ENCODE measurements at places on chromosomes 1 and 21. TPM values are rescaled to one million over a fixed set of nuclear protein-coding genes. Genes with fewer than 3 reads are reported as not detected.

The GABRD gene
- not detected for total RNA-seq

The FCRL5 gene
- not detected for total RNA-seq

The LCE1B gene
- total RNA-seq: not detected

The XCL1 gene
- not detected for total RNA-seq

The IL22RA1 gene
- total RNA-seq: 0.68 TPM

The S100A5 gene
- total RNA-seq: not detected

The MT1HL1 gene
- total RNA-seq: not detected

The CD247 gene
- total RNA-seq: not detected

The DNM3 gene
- total RNA-seq: 1.7 TPM

The VPS13D gene
- 11.1 TPM for total RNA-seq

The TMEM82 gene
- total RNA-seq: not detected

The EIF4G3 gene
- total RNA-seq: 7.2 TPM

The OR2T33 gene
- total RNA-seq: not detected

The IQCC gene
- 5.5 TPM for total RNA-seq

The RGS16 gene
- total RNA-seq: not detected

The HJV gene
- total RNA-seq: not detected

The FCRL6 gene
- not detected for total RNA-seq

The AUNIP gene
- total RNA-seq: 11.5 TPM

The AMY1C gene
- total RNA-seq: not detected

The BCL2L15 gene
- not detected for total RNA-seq

The ID3 gene
- 470 TPM for total RNA-seq

The FAM177B gene
- 1.4 TPM for total RNA-seq

The PSRC1 gene
- 21.8 TPM for total RNA-seq

The S100A7 gene
- total RNA-seq: not detected

The BRINP3 gene
- not detected for total RNA-seq

The HNRNPU gene
- total RNA-seq: 148 TPM

The FCGR2B gene
- total RNA-seq: not detected

The CD1C gene
- total RNA-seq: not detected

The MRPL55 gene
- total RNA-seq: 138 TPM

The RHOU gene
- 0.81 TPM for total RNA-seq

The PLA2G2D gene
- total RNA-seq: not detected

The PGLYRP3 gene
- total RNA-seq: not detected

The KCNJ9 gene
- total RNA-seq: not detected

The C4BPB gene
- total RNA-seq: not detected

The TMEM200B gene
- total RNA-seq: 23.9 TPM

The ZFP69 gene
- total RNA-seq: 6.9 TPM

The PCAT6 gene
- total RNA-seq: not detected

The F5 gene
- total RNA-seq: not detected

The CCDC185 gene
- total RNA-seq: not detected

The NTMT2 gene
- total RNA-seq: not detected

The CYYR1 gene
- not detected for total RNA-seq

The RPE65 gene
- not detected for total RNA-seq

The TDRD5 gene
- not detected for total RNA-seq

The CHI3L2 gene
- not detected for total RNA-seq

The TCEA3 gene
- 1.5 TPM for total RNA-seq

The OR2T11 gene
- not detected for total RNA-seq

The HMGCS2 gene
- total RNA-seq: not detected

The S100A7A gene
- not detected for total RNA-seq

The OR2L13 gene
- total RNA-seq: not detected

The MRTO4 gene
- total RNA-seq: 50.5 TPM

The CLCA4 gene
- not detected for total RNA-seq

The LCE6A gene
- total RNA-seq: not detected

The OR2M5 gene
- total RNA-seq: not detected

The AQP10 gene
- not detected for total RNA-seq

The VANGL1 gene
- total RNA-seq: 1.6 TPM

The PGLYRP4 gene
- not detected for total RNA-seq

Data from Caki2 (cell line).